ENCODE measurements at places on chromosomes 6 and 20.

DNA sequence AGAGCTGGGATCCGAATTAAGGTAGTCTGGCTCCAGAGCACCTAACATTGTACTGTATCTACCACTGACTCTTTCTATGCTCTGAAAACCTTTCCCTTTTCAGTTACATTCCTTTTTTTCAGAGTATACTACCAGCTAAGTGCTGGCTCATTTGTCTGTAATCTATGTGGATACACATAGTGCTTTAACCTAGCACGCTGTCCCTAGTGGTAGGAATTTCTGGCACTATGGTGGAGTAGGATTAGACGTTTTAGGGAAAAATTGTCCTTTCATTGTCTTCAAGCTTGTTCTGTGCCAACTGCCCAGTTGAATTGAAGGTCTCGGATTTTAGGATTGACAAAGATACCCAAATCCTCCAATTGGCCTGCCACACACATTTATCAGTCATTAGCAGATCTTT is 259.1 kb upstream of the FERMT1 start:
- DNase-seq: no peak

GRCh38 chr20:59752101-59752586 is 147.8 kb downstream of the PHACTR3 start:
- DNase-seq: no peak

DNA sequence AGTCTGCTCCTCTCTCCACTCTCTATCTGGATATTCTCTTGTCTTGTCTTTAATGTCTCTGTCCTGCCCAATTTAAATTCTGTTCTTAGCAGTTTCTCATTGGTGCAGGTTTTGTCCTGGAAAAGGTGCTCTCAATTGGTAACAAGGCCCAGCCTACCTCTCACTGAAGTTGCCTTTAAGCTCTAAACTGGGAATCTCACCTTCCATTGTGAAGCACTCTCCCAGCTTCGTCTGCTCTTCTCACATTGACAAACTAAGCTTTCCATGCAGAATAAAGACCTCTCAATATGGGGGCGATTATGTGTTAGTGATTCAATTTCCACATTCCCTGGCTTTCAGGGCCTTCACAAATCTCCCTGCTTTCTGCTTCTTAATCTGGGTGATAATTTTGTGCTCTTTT is 1712.2 kb downstream of the GRIK2 start:
- DNase-seq: no peak

DNA sequence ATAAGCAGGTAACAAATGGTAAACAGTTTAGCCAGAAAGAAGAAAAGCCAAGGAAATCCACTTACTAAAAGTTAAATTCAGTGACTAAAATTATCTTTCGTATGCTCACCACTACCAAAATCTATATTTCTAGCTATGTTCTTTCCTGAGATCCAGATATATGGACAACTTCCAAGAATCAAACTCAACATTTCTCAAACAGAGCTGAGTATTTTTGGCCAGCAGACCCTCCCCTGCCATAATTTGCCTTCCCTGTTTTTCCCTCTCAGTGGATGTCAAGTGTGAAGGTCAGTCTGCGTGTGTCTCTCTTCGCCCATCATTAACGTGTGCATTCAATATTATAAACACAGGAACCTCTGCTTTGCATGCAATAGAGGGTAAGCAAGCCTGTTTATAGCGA is 42.0 kb downstream of the PRKN start:
- no peak for DNase-seq

All from stimulated activated CD4-positive, alpha-beta T cell treated with anti-CD3 and anti-CD28 coated beads, Interleukin-1b, Interleukin-23, amount 100 ng/mL, for 4 hours (primary cell).